ENCODE measurements at places on chromosomes 12 and 14.
A peak's percentile ranks its signal among the peaks of the same experiment; 100 is the strongest.

DNA sequence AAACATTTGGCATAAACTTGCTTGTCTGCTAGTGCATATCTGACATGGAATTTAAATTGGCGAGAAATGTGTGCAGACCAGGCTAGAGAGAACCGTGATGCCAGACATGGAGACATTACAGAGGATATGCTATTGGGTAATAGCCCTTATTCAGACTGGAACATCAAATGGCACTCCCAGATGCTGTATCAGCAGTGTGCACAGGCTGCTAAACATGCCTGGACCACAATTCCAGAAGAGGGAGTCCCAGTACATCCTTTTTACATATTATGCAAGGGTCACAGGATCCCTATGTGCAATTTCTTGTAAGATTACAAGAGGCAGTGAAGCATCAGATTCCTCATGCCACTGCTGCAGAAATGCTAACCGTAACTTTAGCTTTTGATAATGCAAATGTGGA lies 354.5 kb upstream of the FOXG1 start:
- no peak for DNase-seq

DNA sequence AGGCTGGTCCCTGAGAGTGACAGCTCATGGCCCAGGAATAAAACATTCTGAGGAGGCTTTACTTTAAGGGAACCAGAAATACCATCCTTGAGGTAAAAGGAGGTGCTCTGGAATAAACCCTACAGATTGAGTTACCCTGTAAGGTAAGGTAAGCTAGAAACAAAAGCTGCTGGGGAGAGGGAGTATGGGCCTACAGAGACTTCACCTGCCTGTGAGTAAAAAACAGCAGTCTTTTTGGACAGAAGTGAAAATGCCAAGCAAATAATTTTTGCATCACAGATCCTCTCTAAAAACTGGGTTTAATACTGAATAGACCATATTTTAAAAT lies 41.2 kb downstream of the CORO1C start:
- DNase-seq = no peak

DNA sequence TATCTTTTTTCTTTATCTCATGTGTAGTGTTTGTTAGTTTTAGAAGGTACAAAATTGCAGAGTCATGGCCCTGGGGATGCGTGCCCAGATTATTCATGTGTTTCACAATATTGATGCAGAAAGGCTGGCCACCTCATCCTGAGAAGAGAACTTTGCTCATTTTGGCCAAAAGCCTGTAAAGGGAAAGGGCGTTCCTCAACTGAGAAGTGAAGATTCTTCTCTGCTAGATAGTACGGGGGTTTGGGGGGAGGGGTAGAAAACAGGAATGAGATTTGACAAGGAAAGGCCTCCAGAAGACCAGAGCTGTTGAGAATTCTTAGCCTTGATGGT lies 1.7 kb downstream of the MGST1 start:
- DNase-seq = no peak

- no peak for DNase-seq
Measured at GRCh38 chr12:124684496-124684895, 117.1 kb upstream of the NCOR2 start.

- DNase-seq = peak; percentile 77
Measured at GRCh38 chr12:6383572-6384498, at the start of gene LTBR. Gene LTBR (plus strand): TSS chr12:6384162. CDS start chr12:6384359, 197 bp downstream.

DNA sequence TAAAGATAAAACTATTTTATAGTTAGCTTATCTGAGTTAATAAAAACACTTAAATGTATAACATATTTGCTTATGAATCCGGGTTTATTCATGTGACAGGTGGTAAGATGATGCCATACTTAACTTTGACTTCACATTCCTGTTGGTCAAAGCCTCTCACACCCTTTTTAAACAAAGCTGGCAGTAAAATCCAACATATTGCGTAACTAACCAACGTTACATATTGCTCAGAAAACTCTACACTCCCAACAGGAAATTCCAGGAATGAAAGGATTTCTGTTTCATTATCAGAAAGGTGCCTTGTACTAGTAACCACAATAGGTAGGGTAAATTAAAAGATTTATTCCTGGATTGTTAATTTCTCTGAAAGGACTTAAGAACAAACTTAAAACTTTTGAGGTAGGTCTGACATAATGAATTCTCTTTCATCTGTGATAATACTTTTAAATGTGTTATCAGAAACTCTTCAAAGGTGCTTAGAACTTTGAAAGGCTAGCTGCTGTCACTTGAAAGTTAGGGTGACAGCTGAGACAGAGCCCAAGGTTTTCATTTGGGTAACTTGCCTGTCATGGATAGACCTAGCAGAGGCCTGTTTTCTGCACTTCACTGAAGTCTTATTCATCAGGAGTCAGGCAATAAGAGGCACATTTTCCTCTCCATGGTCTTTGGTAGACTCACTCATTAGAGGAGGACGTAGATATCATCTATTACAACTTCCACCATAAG lies 23.8 kb upstream of the CATSPERB start:
- DNase-seq = no peak

- no peak for DNase-seq
Measured at GRCh38 chr14:100329233-100330006, 6.3 kb downstream of the SLC25A47 start.

DNA sequence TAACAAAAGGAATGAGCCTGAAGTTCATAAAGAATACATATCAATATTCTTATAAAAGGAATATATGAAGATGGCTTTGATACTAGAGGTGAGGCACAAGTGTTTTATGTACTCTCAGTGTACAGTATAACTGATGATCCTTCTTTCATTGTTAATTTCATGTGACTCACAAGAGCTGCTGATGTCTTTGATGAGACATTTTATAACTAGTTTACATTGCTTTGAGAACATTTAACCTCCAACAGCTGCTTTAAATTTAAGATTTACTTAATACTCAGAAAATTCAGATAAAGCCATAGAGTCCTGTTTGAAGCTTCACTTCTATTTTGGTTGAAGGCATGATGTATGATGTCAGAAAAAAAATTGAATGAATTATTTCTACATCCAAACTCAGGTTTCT lies 59.8 kb downstream of the WASHC4 start:
- no peak for DNase-seq

DNA sequence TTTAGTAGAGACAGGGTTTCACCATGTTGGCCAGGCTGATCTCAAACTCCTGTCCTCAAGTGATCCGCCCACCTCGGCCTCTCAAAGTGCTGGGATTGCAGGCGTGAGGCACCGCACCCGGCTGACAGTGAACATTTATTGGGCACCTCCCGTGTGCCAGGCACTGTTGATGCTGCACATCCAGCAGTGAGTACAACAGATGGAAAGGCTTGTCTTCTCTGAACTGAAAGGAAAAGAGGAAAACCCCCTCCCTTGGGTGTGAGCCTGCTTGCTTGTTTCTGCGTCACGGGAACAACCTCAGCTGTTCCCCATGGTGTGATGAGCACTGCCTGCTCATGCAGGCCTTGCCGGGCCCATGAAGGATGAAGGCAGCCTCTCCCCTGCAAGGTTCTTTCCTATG lies 39.5 kb downstream of the DGLUCY start:
- DNase-seq = no peak

- no peak for DNase-seq
Measured at GRCh38 chr14:54503486-54503885, 6.2 kb upstream of the CGRRF1 start.

DNA sequence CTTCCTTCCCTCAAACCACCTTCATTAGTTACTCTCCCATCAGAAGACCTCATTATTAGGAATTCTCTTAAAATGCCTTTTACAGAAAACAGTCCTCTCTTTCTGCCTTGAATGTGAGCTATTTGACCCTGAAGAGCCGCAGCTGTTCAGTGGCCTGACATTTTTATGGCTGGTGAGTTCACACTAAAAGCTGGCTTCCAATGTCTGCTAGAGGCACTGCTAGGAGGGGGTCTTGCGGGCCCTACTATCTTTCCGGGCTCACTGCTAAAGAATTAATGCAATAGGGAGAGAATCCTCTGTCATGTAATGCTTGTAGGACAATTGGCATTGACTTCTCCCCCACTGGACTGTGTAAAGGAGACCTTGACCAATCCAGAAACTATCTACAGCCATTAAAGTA lies 87.7 kb downstream of the GPR135 start:
- no peak for DNase-seq

DNA sequence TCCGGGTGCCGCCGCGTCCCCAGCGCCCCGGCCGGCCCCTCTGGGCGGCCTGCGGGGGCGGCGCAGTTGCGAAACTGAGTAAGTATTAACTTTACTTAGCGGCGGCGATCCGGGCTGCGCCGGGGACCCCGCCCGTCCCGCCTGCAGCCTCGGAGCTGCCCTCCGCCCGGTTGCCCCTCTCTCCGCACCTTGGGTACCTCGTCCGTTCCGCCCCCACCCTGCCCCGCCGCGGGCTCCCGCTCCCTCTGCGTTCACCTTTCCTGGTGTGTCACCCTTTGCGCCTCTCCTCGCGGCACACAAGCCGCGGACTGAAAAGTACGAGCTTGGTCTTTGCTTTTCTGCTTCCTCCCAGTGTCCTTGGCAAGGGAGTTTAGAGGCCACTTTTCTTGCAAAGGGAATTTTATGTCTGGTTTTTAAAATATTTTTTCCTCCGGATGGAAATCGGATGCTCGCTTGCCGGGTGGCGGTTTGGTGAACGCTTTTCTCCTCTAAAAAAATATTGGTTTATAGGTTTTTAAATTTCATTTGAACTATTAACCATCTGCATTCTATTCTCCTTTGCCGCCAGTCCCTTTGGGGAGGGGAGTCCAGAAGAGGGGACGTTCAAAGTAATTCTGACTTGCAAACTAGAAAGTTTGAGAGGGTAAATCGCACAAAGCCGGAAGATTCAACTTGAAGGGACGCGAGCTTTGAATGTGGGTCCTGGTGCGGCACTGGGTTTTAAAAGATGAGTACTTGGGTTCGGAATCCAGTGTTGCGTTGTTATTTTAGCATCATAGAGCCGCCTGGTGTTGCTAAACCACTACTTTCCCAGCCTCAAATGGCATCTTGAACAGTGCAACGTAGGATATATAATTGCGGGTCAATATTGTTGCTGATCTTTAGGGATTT lies 834 bp downstream of the RASSF8 start:
- DNase-seq = no peak

DNA sequence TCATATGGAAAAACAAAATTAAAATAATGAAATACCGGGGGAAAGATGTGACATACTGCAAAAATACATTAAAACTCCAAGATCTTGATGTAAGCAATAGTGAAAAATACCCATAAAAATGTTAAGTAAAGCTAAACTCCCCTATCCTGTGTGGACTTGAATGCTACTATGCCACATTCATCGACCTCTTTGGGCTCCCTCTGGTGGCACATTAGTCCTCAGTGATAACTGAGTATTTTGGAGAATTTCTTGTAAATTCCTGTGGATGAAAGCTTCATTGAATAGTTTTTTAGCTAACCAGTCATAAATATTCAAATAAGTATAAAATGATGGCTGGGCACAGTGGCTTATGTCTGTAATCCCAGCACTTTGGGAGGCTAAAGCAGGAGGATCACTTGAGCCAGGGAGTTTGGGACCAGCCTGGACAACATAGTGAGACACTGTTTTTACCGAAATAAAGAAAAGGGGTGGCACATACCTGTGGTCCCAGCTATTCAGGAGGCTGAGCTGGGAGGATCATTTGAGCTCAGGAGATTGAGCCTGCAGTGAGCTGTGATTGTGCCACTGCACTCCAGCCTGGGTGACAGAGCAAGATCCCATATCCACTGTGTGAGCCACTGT lies 42.4 kb upstream of the SGPP1 start:
- no peak for DNase-seq

Data from 8988T (cell line).